ENCODE measurements at places on chromosomes 7 and 10. TPM values are rescaled to one million over a fixed set of nuclear protein-coding genes. Genes with fewer than 3 reads are reported as not detected.

The PAX4 gene
- not detected for total RNA-seq

The LIPK gene
- not detected for total RNA-seq

The STAG3 gene
- 1.8 TPM for total RNA-seq

The PHKG1 gene
- not detected for total RNA-seq

The TUBAL3 gene
- not detected for total RNA-seq

The ASB10 gene
- not detected for total RNA-seq

The PNLIPRP1 gene
- total RNA-seq: not detected

The RELN gene
- 0.18 TPM for total RNA-seq

The EFCAB10 gene
- total RNA-seq: not detected

The SLC26A3 gene
- total RNA-seq: not detected

The OGDHL gene
- 0.49 TPM for total RNA-seq

The ZNRF2 gene
- total RNA-seq: 4.2 TPM

The SFTPA1 gene
- not detected for total RNA-seq

The NPY gene
- total RNA-seq: not detected

The MYL10 gene
- total RNA-seq: not detected

The ADAM12 gene
- total RNA-seq: 7.2 TPM

The STEAP1 gene
- 72.7 TPM for total RNA-seq

The KIF20B gene
- 4.7 TPM for total RNA-seq

The MYH16 gene
- not detected for total RNA-seq

The IDE gene
- 27.1 TPM for total RNA-seq

The GBX1 gene
- not detected for total RNA-seq

The PAPOLB gene
- 0.49 TPM for total RNA-seq

The VWC2 gene
- not detected for total RNA-seq

The NPY4R gene
- total RNA-seq: not detected

The ETV1 gene
- total RNA-seq: 6.3 TPM

The SERPINE1 gene
- total RNA-seq: 2,658 TPM

The GPRIN2 gene
- not detected for total RNA-seq

The GIMAP8 gene
- total RNA-seq: 0.81 TPM

The SNCG gene
- total RNA-seq: 5.3 TPM

The ANKRD61 gene
- not detected for total RNA-seq

The ITPRIP gene
- 18.0 TPM for total RNA-seq

The CPA4 gene
- total RNA-seq: 56.7 TPM

The NET1 gene
- 7.8 TPM for total RNA-seq

The BICC1 gene
- 81.6 TPM for total RNA-seq

The HTR5A gene
- total RNA-seq: not detected

The CYP2E1 gene
- total RNA-seq: not detected

The KLF14 gene
- total RNA-seq: not detected

The SUN3 gene
- total RNA-seq: not detected

The HOXA5 gene
- not detected for total RNA-seq

The LRGUK gene
- total RNA-seq: not detected
